ENCODE measurements at places on chromosomes 11 and 22. TPM values are rescaled to one million over a fixed set of nuclear protein-coding genes. Genes with fewer than 3 reads are reported as not detected.
A peak's percentile ranks its signal among the peaks of the same experiment; 100 is the strongest.

GRCh38 chr11:33317662-33318061 lies 60.5 kb downstream of the HIPK3 start:
- DNase-seq, result no peak

CUL5 gene
- 35.3 TPM for total RNA-seq

- no peak for DNase-seq
These were observed 588.5 kb upstream of the ARHGAP42 start for GRCh38 chr11:100098560-100098959.

HYLS1 gene
- 8.9 TPM for total RNA-seq

- peak; percentile 11 for DNase-seq
These were observed 545 bp upstream of the ZDHHC13 start for GRCh38 chr11:19116276-19116970.

DNA sequence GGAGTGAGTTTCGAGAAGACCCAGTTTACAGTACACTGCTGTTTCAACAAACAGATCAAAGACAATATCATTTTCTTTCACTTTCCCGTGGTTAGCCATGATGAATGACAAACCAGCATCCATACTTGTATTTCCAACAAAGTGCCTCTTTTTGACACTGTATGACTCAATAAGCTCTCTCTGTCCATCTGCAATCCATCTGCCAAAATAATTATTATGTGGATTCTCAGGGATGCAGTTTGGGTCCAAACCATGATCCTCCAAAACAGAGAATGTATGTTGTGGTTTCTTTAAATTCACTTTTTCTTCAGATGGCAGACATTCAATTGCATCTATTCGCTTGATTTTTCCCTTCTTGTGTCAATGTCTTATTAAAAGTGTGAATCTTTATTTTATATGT lies 37.8 kb upstream of the RASD2 start:
- DNase-seq, result no peak

DNA sequence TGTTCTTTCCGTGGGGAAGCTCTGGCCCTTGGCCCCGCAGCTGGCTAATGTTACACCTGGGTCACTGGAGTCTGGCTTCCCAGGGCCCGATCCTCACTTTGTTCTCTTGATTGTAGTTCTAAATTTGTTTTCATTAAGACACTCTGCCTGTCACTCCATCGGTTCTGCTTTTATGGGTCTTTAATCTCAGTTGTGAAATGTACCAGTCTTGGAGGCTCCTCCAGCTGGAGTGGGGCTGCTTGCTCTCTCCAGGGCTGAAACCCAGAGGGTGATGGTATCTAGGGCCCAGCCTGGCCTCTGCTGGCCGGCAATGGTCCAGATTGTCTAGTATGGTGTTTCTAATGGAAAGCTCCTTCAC lies 352.9 kb downstream of the TENM4 start:
- no peak for DNase-seq

Data from neural progenitor cell (in vitro differentiated cells).